ENCODE measurements at places on chromosomes 6 and 20. TPM values are rescaled to one million over a fixed set of nuclear protein-coding genes. Genes with fewer than 3 reads are reported as not detected.

DNA sequence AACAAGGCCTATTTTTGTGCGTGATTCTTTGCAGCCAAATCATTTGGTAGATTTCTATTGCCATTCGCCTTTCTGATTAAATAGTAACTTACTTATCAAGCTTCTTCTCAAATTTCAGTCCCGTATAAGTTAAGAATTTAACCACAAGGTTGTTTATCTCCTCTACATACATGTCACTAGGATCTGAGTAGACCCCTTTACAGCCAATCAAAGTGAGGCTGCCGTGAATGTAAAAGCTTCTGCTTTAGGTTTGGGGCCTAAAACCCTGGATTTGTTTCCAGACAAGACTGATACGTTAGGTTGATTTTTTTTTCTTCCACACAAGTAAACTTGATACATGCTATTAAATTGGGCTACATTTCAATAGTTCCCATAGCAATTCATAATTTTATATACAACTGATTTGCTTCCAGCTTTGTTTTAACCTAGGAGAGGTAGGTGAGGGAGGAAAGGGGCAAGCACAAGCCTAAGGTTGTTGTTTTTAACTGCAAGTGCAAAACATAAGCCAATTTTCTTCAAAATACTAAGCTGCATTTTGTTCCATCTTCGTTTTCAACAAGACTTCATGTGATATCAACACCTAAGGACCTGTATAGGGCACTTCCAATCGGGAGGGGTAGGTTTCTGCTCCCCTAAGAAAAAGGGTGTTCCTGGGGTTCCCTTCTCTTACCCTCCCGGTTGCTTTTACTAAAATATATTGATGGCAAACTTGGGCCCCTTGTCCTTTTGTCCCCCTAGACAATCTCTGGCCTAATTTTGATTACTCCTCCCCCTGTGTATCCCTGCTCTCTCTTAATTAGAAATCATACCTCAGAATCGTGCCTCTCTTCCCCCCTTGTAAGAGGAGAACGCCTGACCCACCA is 1.7 kb downstream of the RANBP9 start:
- H3K27me3 ChIP-seq: no peaks in the 10 kb centered on the region
- peak overlapping the region; percentile 98 for H3K4me3 ChIP-seq
- peaks cover 5% of the 10 kb centered on the region for H3K36me3 ChIP-seq
- DNase-seq: no peak
- H3K4me1 ChIP-seq: peaks cover 34% of the 10 kb centered on the region
- peak overlapping the region; percentile 96 for H3K27ac ChIP-seq

DNA sequence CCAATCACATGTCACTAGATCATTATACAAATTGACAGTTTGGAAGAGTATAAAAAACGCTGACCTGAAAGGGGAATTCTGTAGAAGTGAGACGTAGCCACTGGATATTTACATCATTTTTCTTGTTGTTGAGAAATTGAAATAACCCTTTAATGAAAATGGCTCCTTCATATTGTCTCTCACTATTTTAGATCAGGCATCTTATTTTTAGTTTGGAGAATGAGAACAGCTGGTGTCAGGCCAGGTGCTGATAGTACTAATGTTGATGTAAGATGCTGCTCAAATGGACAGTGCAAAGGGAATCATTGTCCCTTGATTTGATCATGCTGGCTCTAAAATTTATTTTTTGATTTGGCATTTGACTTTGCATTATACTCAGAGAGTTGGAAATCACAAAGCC is 17.4 kb downstream of the NKAIN2 start:
- H3K27me3 ChIP-seq: no peaks in the 10 kb centered on the region
- no peaks in the 10 kb centered on the region for H3K36me3 ChIP-seq
- no peak overlapping the region for H3K4me3 ChIP-seq

The CST4 gene
- total RNA-seq: not detected

The SRMS gene
- total RNA-seq: not detected
